ENCODE measurements at places on chromosomes 7 and 10. TPM values are rescaled to one million over a fixed set of nuclear protein-coding genes. Genes with fewer than 3 reads are reported as not detected.

DNA sequence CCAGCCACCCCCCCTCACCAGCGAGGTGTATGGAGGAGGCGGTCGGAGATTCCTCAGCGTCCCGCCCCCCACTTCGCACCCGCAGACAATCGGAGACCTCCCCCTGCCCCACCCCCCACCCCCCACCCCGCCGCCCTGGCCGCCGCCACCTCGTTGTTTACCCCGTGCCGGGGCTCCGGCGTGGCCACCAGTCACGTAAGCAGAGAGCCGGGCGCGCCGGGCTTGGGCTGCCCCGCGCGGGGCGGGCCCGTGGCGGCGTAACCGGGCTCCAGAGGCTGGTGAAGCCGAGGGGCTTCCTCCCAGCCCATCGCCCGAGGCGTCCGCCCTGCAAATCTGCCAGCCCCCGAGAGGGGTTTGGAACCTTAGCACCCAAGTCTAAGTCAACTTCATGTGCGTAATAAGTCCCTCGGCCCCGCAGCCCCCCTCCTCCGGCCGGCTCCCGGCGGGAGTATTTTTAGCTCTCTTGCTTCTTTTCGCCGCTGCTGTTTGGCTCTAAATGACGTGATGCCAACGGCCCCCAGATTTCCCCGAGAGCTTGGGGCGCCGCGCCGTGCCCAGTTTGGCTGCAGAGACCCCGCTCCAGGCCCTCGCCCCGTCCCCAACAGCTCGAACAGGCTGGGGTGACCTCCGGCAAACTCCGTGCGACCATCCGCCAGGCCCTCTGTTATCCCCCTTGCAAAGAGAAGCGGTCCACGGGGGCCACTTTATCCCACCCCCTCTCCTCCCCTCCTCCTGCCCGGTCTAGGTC is 2.7 kb downstream of the MXI1 start:
- no peaks in the 10 kb centered on the region for H3K4me1 ChIP-seq
- peak overlapping the region; percentile 60 for H3K27ac ChIP-seq
- no peaks in the 10 kb centered on the region for H3K27me3 ChIP-seq
- DNase-seq: no peak

DNA sequence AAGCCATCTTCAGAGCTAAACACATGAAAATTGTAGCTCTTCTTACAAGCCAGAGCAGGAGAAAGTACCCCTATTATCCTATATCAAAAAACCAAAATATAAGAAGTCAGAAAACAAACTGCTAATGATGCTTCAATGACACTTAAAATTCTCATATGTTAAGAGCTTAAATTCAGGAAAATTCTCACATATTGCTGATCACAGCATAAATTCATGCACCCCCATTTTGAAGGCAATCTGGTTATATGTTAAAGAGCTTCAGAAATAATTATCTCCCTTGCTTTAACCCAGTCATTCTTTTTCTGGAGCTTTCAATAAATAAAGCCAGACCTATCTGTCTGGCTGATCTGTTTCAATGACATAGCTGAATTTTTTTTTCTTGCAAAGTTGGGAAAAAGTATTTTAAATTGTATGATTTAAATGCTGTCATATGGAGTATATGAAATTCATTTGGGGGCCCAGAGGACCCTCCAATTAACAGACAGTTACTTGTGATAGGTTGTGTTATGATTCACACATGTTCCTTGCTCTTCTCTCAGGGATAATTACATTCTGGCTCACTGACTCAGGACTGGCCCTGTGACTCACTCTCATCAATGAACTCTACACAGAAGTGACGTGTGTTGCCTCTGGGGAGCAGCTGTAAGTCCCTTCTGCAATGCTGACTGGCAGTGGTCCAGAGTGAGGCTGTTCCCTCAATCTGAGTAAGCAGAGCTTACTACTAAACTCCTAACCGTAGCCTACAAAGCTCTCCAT is 85.2 kb downstream of the HGF start:
- peaks cover 10% of the 10 kb centered on the region for H3K4me1 ChIP-seq
- H3K4me3 ChIP-seq: no peak overlapping the region
- no peaks in the 10 kb centered on the region for H3K36me3 ChIP-seq
- peak; percentile 87 for DNase-seq
- no peaks in the 10 kb centered on the region for H3K27me3 ChIP-seq

- no peaks in the 10 kb centered on the region for H3K27me3 ChIP-seq
- no peak overlapping the region for H3K4me3 ChIP-seq
- no peak overlapping the region for H3K27ac ChIP-seq
- H3K4me1 ChIP-seq: peaks cover 40% of the 10 kb centered on the region
- H3K36me3 ChIP-seq: no peaks in the 10 kb centered on the region
Observed at GRCh38 chr7:1884583-1885350, 214.7 kb downstream of the ELFN1 start.

The PON1 gene
- not detected for total RNA-seq

DNA sequence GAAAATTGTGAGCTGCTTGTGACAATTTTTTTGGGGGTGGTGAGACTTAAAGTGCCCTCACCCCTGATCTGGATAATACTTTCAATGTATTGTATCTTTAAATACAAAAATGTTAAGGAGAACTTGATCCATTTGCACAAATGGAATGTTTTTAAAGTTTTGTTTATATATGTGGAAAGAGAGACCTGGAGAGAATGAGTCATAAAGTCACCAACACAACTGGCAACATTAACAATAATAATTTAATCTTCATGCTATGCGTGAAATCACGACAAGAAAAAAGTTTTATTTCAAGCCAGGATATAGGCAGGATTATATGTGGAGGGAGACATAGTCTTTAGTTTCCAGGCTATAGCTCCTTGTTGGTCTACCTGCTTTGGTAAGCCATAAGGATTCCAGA is 537.5 kb downstream of the GPAM start:
- no peaks in the 10 kb centered on the region for H3K36me3 ChIP-seq
- H3K4me3 ChIP-seq: no peak overlapping the region
- no peaks in the 10 kb centered on the region for H3K4me1 ChIP-seq
- no peak for DNase-seq

DNA sequence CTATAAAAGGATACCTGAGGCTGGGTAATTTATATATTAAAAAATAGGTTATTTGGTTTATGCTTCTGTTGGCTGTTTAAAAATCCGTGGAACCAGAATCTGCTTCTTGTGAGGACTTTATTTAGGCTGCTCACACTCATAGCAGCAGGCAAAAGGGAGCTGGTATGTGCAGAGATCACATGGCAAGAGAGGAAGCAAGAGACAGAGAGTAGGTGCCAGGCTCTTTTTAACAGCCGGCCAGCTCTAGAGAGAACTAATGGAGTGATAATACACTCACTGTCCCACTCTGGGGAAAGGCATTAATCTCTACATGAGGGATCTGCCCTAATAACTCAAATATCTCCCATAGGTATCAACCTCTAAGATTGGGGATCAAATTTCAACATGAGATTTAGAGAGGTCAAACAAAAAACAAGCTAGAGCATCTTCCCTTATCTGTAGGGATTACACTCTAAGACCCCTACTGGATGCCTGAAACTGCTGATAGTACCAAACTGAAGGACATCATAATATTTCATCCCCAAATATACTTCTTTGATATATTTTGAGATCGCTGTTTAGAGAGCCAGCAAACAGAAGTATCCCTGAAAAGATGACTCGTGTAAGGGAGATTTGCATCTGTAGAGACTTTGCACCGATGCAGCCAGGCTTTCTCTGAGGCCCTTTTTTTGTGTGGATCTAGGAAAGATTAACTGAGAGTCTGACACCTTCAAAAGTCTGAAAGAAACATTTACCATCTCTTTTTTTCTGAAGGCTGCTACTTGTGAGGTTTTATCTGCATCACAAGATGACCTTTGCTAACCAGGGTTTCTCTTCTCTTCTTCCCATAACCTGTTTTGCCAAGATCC is 717.0 kb upstream of the MBL2 start:
- DNase-seq: no peak
- no peak overlapping the region for H3K4me3 ChIP-seq
- no peaks in the 10 kb centered on the region for H3K27me3 ChIP-seq
- H3K4me1 ChIP-seq: no peaks in the 10 kb centered on the region
- H3K27ac ChIP-seq: no peak overlapping the region

GRCh38 chr7:7183061-7183837 is 905 bp downstream of the C1GALT1 start:
- H3K4me3 ChIP-seq: peak overlapping the region; percentile 67
- no peaks in the 10 kb centered on the region for H3K27me3 ChIP-seq
- peak overlapping the region; percentile 49 for H3K27ac ChIP-seq
- peaks cover 7% of the 10 kb centered on the region for H3K36me3 ChIP-seq
- peak; percentile 50 for DNase-seq

- no peaks in the 10 kb centered on the region for H3K36me3 ChIP-seq
- no peaks in the 10 kb centered on the region for H3K4me1 ChIP-seq
- H3K27ac ChIP-seq: no peak overlapping the region
Observed at GRCh38 chr7:85095806-85096205, 91.0 kb downstream of the SEMA3D start.

GRCh38 chr10:124251317-124252065 is 158.1 kb upstream of the CHST15 start:
- H3K36me3 ChIP-seq: no peaks in the 10 kb centered on the region
- no peak overlapping the region for H3K27ac ChIP-seq
- no peaks in the 10 kb centered on the region for H3K27me3 ChIP-seq

- no peaks in the 10 kb centered on the region for H3K27me3 ChIP-seq
- no peak overlapping the region for H3K4me3 ChIP-seq
- no peak overlapping the region for H3K27ac ChIP-seq
- no peaks in the 10 kb centered on the region for H3K4me1 ChIP-seq
Observed at GRCh38 chr7:113521468-113521867, 397.3 kb downstream of the PPP1R3A start.

GRCh38 chr10:5942474-5942873 is 34.9 kb downstream of the IL15RA start:
- H3K27me3 ChIP-seq: no peaks in the 10 kb centered on the region
- no peak overlapping the region for H3K4me3 ChIP-seq
- no peak for DNase-seq
- no peaks in the 10 kb centered on the region for H3K36me3 ChIP-seq

- no peak for DNase-seq
- H3K27me3 ChIP-seq: no peaks in the 10 kb centered on the region
- H3K4me1 ChIP-seq: no peaks in the 10 kb centered on the region
- H3K27ac ChIP-seq: no peak overlapping the region
- no peak overlapping the region for H3K4me3 ChIP-seq
Observed at GRCh38 chr10:106481598-106482275, 682.8 kb downstream of the SORCS1 start.

DNA sequence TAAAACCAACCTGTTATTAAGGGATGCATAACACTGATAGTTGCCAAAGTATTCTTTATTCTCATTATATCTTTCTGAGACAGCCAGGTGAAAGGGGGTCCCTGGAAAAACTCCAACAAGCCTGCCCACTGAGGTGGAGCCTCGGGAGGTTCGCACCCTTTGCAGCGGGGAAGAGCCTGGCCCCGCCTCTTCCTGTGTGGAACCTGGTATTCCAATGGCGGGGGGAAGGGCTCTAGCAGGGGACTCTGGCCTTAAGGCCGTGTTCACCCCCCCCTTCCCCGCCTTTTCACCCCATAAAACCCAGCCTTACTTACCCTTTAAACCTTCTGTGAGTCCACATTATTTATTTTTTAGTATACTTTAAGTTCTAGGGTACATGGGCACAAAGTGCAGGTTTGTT is 62.4 kb upstream of the PDK4 start:
- no peak overlapping the region for H3K27ac ChIP-seq
- no peak for DNase-seq
- no peaks in the 10 kb centered on the region for H3K4me1 ChIP-seq

DNA sequence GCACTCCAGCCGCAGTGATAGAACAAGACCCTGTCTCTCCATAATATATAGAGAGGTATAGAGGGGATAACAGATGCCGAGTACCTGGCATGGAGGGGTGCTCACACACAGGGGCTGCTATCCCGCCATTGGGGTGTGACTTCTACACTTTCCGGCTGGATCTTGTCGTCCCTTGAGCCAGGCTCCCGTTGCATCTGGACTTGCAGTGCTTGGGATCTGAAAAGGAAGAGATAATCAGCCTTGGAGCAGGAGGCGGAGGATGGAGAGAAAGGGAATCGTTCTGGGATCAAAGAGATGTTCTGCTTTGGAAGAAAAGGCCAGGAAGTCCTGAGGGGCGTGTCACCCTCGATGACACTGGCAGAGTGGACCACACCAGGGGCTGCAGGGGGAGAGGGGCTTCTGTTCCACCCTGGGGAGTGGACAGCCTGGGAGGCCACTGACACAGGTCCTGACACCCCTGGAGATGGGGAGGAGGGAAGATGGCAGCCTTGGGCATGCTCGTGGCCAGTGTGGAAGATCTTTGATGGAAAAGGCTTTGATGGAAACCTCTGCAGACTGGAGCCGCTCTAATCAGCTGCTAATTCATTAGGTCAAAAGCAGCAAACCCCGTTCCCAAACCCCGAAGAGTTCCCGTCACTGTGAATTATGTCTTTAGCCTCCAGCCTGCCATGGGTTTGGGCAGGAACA is 85.1 kb downstream of the CARD11 start:
- H3K4me3 ChIP-seq: no peak overlapping the region
- H3K36me3 ChIP-seq: peaks cover 16% of the 10 kb centered on the region
- DNase-seq: no peak
- peaks cover 35% of the 10 kb centered on the region for H3K4me1 ChIP-seq
- no peaks in the 10 kb centered on the region for H3K27me3 ChIP-seq

- no peak overlapping the region for H3K27ac ChIP-seq
- no peaks in the 10 kb centered on the region for H3K27me3 ChIP-seq
- no peak overlapping the region for H3K4me3 ChIP-seq
- no peaks in the 10 kb centered on the region for H3K36me3 ChIP-seq
Observed at GRCh38 chr10:46075869-46076268, 29.8 kb upstream of the MSMB start.

The CLDN3 gene
- total RNA-seq: 31.3 TPM

The CYP26C1 gene
- 0.60 TPM for total RNA-seq

- no peak overlapping the region for H3K4me3 ChIP-seq
- H3K36me3 ChIP-seq: no peaks in the 10 kb centered on the region
- H3K27me3 ChIP-seq: peaks cover 16% of the 10 kb centered on the region
- H3K27ac ChIP-seq: no peak overlapping the region
- no peak for DNase-seq
Observed at GRCh38 chr10:131635564-131636015, 265.2 kb upstream of the PPP2R2D start.

The UBE2D4 gene
- total RNA-seq: 17.1 TPM

DNA sequence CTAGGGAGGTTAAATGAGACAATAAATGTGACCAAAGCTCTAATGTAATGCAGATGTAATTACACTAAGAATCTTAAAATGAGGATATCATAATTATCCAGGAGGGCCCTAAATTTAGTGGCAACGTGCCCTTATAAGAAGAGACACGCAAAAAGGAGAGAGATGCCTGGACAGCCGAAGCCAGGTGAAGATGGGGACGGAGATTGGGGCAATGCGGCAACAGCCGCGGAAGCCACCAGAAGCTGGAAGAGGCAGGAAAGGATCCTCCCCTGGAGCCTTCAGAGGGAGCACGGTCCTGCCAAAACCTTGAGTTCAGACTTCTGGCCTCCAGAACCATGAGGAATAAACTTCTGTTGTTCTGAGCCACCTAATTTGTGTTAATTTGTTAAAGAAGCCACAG is 25.3 kb upstream of the C10orf71 start:
- no peak overlapping the region for H3K4me3 ChIP-seq
- H3K36me3 ChIP-seq: no peaks in the 10 kb centered on the region
- H3K4me1 ChIP-seq: no peaks in the 10 kb centered on the region
- DNase-seq: no peak
- peaks cover 58% of the 10 kb centered on the region for H3K27me3 ChIP-seq

The MRC1 gene
- 0.07 TPM for total RNA-seq

GRCh38 chr7:93375603-93376002 is 143.4 kb downstream of the VPS50 start:
- DNase-seq: no peak
- H3K27ac ChIP-seq: no peak overlapping the region
- H3K36me3 ChIP-seq: no peaks in the 10 kb centered on the region
- no peak overlapping the region for H3K4me3 ChIP-seq
- no peaks in the 10 kb centered on the region for H3K27me3 ChIP-seq

Data from PC-9 (cell line).